ENCODE measurements at places on chromosomes 5 and 9.

DNA sequence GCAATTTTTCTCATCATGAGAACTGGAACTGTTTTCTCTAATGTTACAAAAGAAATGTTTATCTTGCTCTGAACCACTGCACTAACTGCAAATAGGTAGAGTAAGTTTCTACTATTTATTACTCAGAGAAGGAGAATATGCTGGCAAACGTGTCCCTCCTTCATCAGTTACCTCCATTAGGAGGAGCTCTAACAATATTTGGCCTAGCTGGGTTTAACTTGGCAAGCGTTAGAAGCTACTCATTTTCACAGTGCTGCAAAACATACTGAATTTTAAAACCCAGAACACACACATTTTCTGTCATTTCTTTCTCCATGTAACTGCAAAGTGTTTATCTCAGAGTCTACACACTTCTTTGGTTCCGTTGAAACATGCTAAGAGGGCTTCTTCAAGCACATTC is 101.0 kb upstream of the GABRG2 start:
- DNase-seq, result no peak

- no peak for DNase-seq
Observed at GRCh38 chr5:145960166-145960565, 23.8 kb downstream of the SH3RF2 start.

DNA sequence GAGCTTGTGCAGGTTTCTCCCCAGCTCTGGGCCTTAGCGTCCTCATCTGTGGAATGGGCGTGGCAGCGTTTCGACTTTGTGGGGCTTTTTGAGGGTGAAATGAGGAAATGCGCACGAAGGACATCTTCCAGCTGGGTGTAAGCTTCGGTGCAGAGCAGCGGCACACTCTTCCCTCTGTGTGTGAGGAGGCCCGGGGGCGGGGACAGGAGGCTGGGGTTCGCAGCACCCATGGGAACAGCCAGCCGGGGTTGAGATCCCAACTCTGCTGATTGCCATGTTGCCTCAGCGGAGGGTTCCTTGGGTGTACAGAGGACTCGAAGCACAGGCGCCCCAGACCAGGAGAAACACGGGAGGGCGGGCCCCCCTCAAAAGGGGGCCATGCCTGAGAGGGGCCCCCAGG is 265.6 kb downstream of the NSG2 start:
- no peak for DNase-seq

DNA sequence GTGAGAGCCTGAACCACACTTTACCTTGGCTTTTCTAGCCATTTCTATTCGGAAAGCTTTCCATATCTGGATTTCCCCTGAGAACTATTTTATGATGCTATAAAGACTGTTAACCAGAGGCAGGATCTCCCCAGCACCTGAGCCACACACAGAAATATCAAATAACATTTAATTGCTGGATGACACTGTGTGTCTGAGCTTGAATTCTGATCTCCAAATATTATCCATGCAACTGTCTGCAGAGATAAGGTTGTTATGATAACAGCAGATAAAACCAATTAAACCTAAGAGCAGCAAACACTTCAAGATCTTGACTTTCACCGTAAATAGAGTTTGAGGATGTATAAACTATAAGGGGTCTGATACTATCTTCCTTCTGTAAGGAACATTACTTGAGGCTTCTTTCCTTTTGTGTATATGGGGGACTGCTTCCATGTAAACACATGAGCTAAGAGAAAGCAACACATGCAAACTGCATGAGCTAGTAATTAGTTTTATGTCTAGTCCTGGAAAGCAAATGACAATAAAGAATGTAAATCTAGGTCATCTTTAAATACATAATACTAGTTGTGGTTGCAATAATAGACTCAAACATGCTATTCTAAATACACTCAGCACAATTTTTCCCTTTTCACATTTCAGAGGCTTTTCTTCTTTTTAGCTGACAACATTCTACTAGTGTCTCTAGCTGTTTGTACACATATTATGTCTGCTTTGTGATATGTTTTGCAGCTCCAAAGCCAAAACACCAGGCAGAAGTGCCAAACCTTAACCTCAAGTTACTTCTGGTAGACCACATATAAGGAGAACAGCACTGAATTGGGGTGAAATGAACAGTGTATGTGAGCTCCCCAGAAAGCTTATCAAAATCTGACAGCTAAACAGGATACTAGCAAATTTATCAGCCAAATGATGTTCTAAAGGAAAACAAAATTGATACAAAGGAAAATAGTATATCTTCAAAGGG is 136.5 kb downstream of the EFNA5 start:
- DNase-seq, result no peak

DNA sequence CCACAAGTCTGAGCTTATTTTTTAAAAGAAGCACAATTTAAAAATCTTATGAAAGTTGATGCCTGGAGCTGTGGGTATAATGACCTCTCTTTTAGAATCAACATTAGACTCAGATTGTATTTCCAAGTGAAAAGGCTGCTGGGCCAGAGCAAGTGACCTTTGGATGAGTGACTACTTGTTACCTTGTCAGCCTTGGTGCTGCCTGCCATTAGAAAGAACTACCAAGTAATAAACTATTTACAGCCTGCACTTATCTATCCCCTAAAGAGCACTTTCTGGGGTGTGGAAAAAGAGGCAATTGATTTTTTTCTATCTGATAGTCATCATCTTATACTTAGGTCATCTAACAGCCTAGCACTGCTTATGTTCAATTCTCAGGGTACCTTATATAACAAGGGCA is 134.9 kb upstream of the FBXL17 start:
- DNase-seq, result no peak

DNA sequence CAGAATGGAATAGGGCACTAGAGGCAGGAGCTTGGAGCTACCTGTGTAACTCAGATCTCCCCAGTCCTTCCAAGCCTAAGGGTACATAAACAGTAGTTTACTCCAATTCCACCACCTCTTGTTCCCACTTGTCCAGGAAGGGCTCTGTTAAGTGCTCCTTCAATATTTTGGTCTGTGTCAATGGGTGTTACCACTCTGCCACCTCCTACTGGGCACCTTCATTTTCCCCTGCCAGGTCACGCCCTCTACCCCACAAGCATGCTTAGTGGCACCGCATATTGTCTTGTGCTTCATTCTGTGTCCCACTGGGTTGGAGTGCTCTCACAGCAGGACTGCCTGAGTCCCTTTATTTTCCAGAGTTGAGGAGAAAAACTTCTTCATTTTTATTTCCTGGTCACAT is 459.8 kb downstream of the ARHGEF28 start:
- DNase-seq, result no peak

GRCh38 chr5:68419637-68420452 is 204.3 kb downstream of the PIK3R1 start:
- no peak for DNase-seq

DNA sequence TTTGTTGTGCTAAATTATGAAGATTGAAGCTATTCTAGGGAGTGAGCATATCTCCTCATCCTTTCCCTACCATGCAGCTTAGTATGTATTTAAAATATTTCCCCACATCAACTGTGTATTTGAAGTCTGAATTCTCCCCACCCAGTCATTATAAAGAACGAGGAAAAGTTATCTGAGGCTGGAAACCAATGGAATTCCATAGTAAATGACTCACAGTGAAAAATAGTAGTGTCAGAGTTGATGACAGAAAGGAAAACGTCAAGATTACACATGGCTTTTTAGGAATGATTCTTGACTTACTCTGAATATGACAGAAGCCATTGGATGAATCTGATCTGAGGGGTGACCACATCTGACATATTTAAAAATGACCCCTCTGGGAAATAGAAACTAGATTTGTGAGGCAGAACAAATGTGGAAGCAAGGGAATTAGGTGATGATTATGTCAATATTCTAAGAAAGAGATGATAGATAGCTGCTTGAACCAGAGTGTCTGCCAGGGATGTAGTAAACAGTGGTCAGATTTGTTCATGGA is 1768.9 kb upstream of the CDH9 start:
- no peak for DNase-seq

- no peak for DNase-seq
Observed at GRCh38 chr5:151670953-151671636, 15.6 kb downstream of the SPARC start.

All from GF-D8 (cell line).